Osteocyte (in vitro differentiated cells): ENCODE measurements at places on chromosomes 5 and 9. TPM values are rescaled to one million over a fixed set of nuclear protein-coding genes. Genes with fewer than 3 reads are reported as not detected.

GRCh38 chr5:73957397-73958001 is 331.5 kb downstream of the ARHGEF28 start:
- no peak for DNase-seq
- H3K27me3 ChIP-seq = no peaks in the 10 kb centered on the region
- no peak overlapping the region for H3K4me3 ChIP-seq
- H3K36me3 ChIP-seq = no peaks in the 10 kb centered on the region
- no peaks in the 10 kb centered on the region for H3K4me1 ChIP-seq

- no peak for DNase-seq
- no peaks in the 10 kb centered on the region for H3K36me3 ChIP-seq
- no peak overlapping the region for H3K27ac ChIP-seq
- H3K4me3 ChIP-seq = no peak overlapping the region
- H3K4me1 ChIP-seq = no peaks in the 10 kb centered on the region
These were observed 550.0 kb downstream of the PTPRD start for GRCh38 chr9:10062629-10063395.

DNA sequence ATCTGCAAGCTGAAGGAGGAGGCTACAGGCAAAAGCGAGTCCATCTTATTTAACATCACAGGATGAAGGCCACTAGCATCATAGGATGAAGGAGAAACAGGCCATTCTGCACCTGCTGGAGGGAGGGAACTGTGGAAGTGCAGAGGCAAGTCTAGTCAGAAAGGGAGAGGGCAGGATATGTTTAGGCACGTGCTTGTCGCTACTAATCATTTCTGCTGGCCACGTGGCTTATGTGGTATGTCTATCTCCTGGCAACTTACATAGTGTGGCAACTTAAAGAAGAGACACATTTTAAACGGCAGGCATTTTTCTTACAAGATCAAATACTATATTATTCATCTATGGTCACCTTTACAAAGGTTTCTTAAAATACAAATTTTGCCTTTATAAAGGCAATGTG is 74.0 kb downstream of the GNAQ start:
- peaks cover 70% of the 10 kb centered on the region for H3K4me1 ChIP-seq
- no peaks in the 10 kb centered on the region for H3K27me3 ChIP-seq
- no peak overlapping the region for H3K4me3 ChIP-seq
- peak overlapping the region; percentile 47 for H3K27ac ChIP-seq
- H3K36me3 ChIP-seq = no peaks in the 10 kb centered on the region

DNA sequence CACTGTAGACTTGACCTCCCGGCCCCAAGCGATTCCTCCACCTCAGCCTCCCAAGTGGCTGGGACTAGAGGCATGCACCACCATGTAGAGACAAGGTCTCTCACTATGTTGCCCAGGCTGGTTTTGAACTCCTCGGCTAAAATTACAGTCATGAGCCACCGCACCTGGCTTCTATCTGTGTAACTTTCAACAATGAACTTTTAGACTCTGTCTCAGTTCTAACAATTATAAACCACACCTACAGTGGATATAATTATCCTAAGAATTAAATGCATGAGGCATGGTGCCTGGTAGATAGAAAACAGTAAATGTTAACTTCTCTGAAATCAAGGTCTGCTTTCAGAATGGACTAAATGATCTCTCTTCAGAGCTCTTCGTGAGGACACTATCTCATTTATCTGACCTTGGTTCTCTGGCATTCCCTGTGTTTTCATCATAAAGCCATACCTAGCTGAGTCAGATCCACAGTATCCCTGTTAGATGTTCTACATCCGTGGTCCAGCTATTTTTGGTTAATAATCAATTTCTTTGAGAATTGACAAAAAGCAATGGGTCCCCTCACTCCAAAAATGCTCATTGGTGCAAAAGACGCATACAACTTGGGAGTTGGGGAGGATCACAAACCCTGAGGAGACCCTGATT is 7.2 kb downstream of the HAVCR1 start:
- H3K27me3 ChIP-seq = no peaks in the 10 kb centered on the region
- no peak overlapping the region for H3K27ac ChIP-seq

DNA sequence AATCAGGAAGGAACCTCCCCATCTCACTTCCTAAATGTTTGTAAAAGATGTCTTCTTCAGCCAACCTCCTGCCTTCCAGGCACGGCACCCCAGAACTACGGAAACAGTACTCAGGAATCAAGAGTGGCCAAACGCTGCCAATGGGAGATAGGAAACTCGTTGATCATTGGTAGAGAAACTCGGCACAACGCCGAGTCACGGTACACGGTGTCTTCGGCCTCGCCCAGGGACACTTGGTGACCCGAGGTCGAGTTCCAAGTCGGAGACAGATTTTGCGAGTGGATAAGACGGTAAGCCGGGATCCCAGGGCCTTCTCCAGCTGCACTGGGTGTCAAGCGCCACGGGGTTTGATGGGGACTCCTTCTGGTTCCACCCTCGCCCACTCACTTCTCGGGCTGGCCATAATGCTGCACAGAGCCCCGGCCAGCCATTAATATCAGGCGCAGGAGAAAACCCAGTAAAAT is 343 bp downstream of the KIAA0825 start:
- no peaks in the 10 kb centered on the region for H3K27me3 ChIP-seq
- H3K4me3 ChIP-seq = peak overlapping the region; percentile 93
- no peak for DNase-seq
- peaks cover 33% of the 10 kb centered on the region for H3K4me1 ChIP-seq
- peak overlapping the region; percentile 92 for H3K27ac ChIP-seq
- no peaks in the 10 kb centered on the region for H3K36me3 ChIP-seq

CTXN3 gene
- total RNA-seq = not detected in 2 replicates

SLC6A18 gene
- not detected in 2 replicates for total RNA-seq
